ENCODE measurements at places on chromosomes 12 and 14. TPM values are rescaled to one million over a fixed set of nuclear protein-coding genes. Genes with fewer than 3 reads are reported as not detected.

DNA sequence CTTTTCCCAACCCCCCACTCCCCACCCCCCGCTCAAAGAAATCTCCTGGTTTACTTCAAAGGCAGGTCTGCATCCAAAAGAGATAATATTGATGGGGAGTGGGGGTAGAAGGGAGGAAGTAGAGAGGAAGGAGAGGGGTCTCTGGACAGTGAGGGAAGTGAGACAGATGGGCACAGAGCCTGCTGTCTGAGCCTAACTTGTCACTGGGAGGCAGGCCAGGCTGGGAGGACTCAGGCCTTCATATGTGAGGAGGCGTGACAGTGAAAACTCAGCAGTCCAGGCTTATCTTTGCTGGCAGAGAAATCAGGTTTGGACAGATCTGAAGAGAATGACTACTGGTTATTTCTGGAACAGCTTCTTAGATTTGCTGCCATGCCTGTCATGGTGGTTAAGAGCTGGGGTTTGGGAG is 192.3 kb downstream of the NUAK1 start:
- peak; percentile 78 for DNase-seq

- DNase-seq: no peak
These were observed 419.4 kb downstream of the RAD51B start for GRCh38 chr14:68238976-68239375.

NXPH4 gene
- total RNA-seq: not detected

- peak; percentile 50 for DNase-seq
These were observed 21.3 kb downstream of the LRRIQ1 start for GRCh38 chr12:85057370-85057963.

DNA sequence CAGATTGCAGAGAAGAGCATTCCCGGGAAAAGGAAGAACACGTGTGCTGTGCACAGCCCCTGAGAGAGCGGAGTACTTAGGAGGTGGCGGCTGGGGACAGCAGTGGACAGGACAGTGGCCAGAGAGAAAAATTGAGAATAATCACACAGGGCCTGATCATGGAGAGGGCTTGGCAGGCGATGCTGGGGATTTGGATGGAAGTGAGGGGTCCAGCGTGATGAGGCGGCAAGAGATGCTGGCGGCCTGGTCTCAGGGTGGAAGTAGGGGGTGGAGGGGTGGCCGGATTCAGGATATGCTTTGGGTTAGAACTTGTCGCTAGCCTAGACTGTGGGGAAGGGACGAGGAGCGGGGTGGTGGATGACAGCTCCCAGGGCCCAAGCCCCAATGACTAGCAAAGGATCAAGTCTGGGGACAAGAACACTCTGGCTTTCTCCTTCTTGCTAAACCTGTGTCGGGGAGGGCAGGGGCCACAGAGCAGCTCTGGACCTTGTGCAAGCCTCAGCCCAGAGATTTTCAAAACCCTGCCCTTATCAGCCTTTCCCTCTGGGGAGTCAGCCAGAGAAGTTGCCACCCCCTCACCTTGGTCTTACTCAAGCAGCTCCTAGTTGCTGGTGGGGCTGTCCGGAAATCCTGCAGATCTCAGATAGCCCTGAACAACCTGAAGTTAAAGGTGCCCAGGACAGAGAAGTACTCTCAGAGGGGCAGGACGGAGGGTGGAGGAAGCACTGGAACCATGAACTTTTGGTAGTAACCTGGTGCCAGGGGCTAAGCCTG is 1.3 kb downstream of the HVCN1 start:
- no peak for DNase-seq

DNA sequence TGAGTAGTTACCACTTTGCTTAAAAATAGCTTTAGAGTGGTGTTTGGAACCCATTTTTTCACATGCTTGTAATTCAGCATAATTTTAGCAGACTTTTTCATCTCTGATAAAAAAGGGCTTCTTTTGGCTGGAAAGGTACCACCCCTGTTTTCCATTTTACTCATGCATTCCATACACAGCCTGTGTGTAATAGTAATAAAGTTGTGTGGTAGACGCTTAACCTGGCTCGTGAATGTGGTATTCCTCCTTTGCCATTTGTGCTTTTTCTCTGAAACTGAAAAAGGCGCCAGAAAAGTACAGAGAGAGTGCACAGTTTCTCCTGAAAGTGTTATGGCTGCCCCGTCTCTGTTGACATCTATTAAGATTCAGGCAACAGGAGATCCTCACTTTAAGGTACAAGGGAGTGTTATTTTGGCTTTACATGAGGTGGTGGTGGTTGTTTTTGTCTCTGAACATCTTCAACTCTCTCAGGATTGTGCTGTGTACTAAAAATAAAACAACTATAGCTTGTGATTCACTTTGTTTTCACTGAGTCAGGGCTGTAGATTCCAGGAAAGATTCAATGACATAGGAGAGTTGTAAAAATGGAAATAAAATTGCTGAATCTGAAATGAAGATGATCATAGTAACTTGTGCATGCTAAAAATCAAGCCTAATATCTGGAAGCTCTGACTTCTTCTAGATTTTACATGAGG is 45.6 kb upstream of the MIS18BP1 start:
- no peak for DNase-seq

- peak; percentile 26 for DNase-seq
These were observed 57.6 kb downstream of the BRMS1L start for GRCh38 chr14:35883677-35884293.

- no peak for DNase-seq
These were observed 10.1 kb upstream of the CACNA2D4 start for GRCh38 chr12:1928439-1929121.

Measured in umbilical cord (tissue), 2 donors.